ENCODE measurements at places on chromosomes 3 and 15. TPM values are rescaled to one million over a fixed set of nuclear protein-coding genes. Genes with fewer than 3 reads are reported as not detected.

Gene GPR62
- total RNA-seq: 0.49 TPM

Gene GPR171
- total RNA-seq: not detected

Gene PRR20G
- total RNA-seq: not detected

Gene GPR27
- total RNA-seq: 0.81 TPM

Gene ARPP19
- total RNA-seq: 64.1 TPM

Gene CIB2
- 12.7 TPM for total RNA-seq

Gene ECE2
- not detected for total RNA-seq

Gene SAMMSON
- total RNA-seq: not detected

Gene MYRIP
- not detected for total RNA-seq

Gene CFAP92
- total RNA-seq: not detected

Gene RARB
- 10.1 TPM for total RNA-seq

Gene CDHR4
- total RNA-seq: not detected

Gene PCLAF
- total RNA-seq: 5.3 TPM

Gene ACAN
- 0.63 TPM for total RNA-seq

Gene SLC2A2
- 1.9 TPM for total RNA-seq

Gene GAP43
- 0.16 TPM for total RNA-seq

Gene OR5K2
- total RNA-seq: not detected

Gene BOC
- 7.6 TPM for total RNA-seq

Gene COL6A5
- total RNA-seq: 0.89 TPM

Gene NR2E3
- 0.13 TPM for total RNA-seq
